ENCODE measurements at places on chromosomes 13 and 19.
A peak's percentile ranks its signal among the peaks of the same experiment; 100 is the strongest.

DNA sequence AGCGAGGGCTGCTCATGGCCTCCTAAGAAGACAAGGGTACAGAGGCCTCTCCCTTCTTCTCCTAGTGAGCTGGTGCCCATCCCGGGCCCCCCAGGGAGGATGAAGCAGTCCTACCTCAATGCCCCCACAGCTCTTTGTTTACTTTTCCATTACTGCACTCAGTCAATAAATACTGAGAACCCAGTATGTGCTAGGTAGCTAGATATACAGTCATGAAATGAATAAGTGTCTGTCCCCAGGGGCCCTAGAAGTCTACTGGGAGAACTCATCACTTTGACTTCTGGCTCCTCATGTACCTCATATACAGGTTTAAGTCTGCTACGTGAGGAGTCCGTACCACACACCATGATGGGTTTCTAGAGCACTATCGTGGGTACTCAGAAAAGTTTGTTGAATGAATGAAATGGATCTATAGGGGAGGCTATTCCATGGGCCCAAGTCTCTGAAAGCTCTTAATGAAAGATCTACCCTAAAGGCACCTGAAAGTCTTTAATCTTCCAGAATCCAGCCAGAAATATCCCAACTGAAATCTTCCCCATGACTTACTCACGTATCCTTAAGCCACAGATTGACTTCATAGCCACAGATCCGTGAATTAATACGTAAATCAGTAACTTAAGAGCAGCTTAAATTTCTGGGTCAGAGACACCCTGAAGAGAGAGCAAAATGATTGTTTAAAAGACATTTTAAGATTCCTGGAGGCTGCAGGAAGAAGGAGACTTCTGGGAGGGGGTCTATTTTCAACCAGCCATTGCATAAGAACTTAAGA, 51.6 kb upstream of the POMP start:
- DNase-seq = no peak

- peak; percentile 59 for DNase-seq
Measured at GRCh38 chr13:100644371-100644770, 30.2 kb downstream of the TMTC4 start.

DNA sequence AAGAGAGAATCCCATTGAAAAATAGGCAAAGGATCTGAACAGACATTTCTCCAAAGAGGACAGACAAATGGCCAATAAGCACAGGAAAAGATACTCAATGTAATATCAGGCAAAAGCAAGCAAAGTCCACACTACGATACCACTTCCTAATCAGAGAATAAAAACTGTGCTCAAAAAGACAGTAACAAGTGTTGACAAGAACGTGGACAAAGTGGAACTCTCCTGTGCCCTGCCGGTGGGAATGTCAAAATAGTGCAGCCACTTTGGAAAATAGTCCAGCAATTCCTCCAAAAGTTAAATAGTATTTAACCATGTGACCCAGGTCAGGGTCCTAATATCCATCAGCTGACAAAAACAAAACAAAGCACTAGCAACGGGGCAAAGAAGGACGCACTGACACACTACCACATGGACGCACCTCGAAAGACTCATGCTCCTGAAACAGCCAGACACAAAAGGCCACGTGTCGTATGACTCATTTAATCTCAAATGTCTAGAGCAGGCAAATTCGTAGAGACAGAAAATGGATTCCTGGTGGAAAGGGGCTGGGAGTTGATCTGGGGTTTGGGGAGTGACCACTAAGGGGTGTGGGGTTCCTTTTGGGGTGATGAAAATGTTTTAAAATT, 5.2 kb downstream of the MIER2 start:
- DNase-seq = no peak

DNA sequence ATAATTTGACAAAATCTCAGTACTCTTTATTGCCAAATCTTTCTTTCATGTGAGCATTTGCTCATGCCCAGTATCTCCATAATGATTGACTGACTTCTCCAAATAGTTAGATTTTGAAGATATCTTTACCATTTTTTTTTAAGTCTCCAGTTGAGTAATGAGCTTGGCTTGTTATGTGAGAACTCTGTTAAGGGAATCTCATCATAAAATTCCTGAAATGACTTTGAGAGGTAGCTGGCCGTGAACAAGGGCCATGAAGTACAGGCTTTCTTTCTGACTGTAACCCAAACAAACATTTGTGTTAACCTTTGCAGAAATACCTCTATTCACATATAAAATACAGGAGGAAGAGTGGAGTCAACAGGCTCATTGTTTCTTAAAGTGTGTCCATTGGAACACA, 449.7 kb downstream of the IRS2 start:
- DNase-seq = no peak

DNA sequence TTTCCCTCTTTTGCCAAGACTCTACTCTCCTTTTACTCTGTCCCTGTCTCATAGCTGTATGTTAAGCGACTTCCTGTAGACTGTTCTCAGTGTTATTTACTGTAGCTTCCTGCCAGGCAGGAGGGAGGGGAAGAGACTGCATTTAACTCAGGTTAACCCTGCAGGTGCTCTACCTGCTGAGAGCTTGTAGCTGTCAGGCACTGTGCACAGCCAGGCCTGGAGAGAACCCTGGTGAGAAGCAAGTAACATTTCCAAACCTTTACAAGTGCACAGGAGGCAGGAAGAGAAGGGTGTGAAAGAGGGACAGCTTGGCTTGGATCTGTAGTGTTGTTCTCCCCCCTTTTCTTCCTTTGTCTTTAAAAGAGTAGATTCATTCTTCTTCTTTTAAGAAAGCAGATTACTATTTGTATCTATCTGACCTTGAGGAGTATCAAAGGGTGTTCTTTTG, 167.1 kb downstream of the LMO7 start:
- no peak for DNase-seq
